Adipocyte (in vitro differentiated cells): ENCODE measurements at places on chromosomes 2 and 18.

DNA sequence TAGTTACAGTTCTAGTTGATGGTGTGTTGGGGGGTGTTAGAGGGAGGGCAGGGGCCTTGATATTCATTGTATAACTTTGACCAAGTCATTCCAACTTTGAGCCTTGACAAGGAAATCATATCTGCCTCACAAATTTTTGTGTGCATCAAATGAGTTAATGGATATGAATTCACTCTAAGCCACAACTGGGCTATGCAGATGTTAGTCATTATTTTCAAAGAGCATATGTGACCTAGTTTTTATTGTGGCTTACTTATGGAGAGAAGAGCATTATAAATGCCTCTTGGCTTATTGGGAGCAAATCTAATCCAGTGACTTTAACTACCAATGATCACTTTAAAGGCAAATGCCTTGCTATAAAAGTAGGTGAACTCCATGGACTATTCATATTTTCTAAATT, 250.2 kb downstream of the LPIN1 start:
- DNase-seq = peak; percentile 72

GRCh38 chr2:22991844-22992243, 393.1 kb upstream of the KLHL29 start:
- no peak for DNase-seq

- no peak for DNase-seq
These were observed 17.2 kb downstream of the TMEM18 start for GRCh38 chr2:660029-660428.

DNA sequence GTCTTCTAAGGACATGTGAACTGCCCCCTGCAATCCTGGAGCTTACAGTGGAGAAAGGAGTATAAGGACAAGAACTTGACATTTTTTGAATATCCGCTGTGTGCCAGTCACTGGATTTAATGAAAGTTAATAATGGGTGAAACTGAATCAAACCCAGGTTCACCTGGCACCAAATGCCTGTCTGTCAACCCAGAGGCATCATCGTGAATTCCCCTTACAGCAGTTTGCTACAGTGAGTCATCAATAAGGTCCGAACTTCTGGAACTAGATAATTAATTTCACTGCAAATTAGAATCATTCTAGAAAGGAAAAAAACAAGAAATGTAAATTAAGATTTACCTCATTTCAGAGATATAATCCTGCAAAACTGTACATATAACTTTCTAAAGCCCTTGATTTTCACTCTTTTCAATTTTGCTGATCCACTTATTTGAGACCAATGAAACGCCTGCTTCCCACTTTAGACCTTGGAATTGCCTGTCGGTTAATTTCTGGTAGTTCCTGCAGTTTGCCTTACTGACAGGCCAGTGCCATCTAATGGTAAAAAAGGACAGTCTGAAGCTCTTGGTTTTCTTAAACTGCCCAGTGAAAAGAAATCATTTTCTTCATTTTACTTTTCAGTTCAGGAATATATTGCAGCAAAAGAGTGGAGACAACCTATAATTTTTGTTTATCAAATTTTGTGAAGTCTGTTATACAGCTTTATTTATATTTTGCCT, 8.2 kb downstream of the DSG2 start:
- DNase-seq = no peak

GRCh38 chr18:35051641-35052377, 10.6 kb downstream of the MAPRE2 start:
- no peak for DNase-seq

DNA sequence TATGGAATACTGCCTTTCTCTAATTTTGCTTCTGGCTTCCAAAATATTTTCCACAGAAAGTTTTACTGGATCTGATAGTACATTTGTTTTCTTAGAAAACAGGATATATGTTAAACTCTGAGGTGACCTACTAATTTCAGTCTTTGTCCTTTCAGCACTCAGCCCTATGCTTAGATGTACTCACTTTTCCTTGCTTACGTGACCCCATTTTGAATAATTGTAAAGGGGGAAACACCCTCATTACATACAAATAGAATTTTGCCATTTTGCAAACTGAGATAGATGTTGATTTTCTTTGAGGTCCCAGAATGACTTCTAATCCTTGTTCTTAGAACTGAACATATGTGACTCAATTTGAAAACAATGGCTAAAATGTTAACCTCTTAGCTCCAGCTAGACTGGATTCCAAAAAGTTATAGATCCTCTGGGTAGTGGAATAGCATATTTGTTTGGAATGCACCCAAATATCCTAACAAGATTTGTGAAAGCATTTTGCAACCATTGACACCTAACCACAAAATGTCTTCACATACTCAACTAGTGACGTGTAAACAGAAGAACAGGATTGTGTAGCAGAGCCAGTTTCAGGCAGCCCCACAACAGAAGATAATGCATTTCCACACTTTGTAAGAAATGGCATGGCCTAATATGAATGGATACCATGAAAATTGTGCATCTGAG, 44.8 kb upstream of the EHBP1 start:
- DNase-seq = peak; percentile 94
